NCI-H2081 treated with DMSO at 0.1 percent for 48 hours (cell line): ENCODE measurements at places on chromosomes 5 and 9.

DNA sequence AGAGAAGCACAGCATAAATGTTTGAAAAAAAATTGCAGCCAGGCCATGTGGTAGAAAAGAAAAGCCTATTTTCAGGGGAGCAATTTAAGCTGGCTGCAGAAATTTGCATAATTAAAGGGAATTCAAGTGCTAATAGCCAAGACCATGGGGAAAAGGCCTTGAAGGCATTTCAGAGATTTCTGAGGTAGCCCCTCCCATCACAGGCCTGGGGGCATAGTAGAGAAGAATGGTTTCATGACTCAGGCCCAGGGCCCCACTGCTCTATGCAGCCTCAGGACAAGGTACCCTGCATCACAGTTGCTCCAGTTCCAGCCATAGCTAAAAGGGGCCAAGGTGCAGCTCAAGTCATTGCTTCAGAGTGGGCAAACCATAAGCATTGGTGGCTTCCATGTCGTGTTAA, 1416.0 kb downstream of the EFNA5 start:
- no peak for DNase-seq

GRCh38 chr9:132063281-132063680, 16.4 kb downstream of the MED27 start:
- DNase-seq = no peak

DNA sequence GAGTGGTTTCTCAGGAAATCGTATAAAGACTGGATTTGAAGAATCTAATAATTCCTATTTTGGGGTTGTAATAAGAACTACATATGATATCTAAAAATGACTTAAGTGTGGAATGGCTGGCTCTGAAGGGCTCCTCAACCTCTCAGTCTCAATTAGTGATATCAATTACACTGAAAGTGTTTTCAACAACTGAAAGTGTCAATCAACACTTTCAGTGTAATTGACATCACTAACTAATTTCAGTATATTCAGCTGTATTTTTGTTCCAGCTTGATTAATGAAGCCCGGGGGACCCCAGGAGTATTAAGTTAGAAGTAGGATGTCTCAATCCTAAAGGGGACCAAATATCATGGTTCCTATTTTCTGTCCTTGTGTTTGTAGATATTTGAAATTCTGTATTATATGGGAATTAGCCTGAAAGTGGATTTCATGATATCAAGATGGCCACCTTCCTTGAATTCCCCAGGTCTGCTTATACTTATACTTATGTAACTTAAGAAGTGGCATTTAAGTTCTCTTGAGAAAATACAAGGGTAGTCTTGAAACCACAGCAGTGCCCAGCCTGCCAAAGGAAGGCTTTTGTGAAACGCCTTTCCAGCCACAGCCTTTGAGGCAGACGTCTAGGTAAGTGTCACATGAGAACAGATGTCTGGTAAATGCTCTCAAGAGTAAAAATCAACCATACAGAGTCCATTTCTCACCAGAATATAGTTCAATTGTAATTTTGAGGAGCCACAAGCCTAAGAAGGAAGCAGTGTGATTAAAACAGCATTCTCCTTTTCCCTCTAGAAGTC, 4.6 kb downstream of the BASP1 start:
- DNase-seq = no peak

- DNase-seq = no peak
Measured at GRCh38 chr5:26023361-26023760, 1015.0 kb downstream of the CDH9 start.

GRCh38 chr5:20601678-20602100, 613.7 kb upstream of the CDH18 start:
- DNase-seq = no peak

DNA sequence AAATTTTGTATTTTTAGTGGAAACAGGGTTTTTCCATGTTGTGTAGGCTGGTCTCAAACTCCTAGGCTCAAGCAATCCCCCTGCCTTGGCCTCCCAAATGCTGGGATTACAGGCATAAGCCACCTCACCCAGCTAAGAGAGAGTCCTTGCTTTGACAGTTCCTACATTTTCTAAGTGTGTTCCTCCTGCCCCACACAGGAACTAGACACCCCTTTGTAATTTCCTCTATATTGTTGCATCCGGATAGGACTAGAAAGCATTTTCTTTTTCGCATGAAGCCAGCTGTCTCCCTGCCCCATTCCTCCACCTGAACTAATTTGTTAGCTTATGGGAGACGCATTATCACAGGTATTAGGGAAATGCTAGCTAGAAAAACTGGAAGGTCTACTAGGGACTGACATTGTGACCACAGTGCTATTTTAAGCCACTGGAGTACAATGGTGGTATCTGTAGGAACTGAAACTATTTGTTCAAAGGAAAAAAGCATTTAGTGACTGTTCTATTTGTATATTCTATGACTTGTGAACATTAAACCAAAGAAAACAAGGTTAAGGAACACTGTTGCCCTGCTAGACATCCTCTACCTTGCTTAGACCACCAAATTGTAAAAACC, 214.1 kb downstream of the SMARCA2 start:
- DNase-seq = no peak

- no peak for DNase-seq
Measured at GRCh38 chr5:95285409-95285755, 488 bp upstream of the MCTP1 start.

DNA sequence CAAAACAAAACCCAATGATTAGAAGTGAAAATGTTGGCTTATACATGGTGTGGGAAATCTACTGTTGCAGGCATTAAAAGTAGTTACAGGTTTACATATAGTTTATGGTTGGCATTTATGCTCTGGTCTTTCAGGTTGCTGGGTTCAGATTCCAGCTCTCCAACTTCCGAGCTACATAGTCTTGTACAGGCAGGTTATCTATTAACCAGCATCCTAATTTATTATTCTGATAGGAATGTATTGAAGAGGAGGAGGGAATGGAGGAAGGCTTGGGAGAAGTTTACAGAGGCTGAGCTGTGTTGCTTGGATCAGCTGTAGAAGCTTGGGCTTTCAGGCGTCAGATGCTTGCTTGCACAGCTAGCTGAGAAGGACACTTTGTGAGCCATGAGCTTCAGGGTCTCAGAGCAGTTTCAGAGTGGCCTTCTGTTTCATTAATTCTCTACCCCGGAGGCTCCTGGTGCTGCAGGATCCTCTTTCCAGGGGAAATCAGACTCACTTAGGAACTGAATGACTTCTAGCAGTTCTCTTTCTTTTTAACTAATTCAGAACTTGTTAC, 11.7 kb upstream of the ERBIN start:
- DNase-seq = no peak

DNA sequence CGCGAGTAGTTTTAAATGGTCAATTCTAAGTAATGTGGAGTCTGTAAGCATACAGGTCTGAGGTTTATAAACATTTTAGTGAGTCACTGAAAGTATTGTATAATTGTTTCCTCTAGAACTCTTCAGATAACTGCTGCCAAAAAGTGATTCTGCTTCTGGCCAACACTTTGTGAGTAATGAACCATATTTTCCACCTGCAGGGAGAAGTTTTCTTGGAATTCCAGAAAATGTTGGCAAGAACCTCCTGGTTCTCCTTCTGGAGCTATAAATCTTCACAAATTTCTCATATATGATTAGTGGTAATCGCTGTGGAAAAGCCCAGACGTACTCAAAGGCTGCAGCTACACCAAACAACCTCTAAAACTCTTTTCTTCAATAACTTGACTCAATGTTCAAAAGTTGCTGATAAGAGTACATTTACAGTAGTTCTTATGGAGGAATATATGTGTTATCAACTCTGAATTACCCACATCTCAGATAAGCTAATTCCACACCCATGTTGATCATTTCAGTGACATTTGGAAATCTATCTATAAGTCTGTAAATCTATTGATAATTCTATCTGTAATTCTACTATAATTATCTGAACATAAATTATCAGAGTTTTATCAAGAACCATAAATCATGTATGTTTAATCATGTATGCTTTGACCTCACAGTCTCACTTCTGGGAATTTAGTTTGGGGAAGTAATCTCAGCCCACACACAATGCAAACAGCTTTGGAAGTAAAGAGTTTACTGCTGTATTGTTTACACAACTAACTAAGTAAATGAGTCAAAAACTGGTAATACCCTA, 74.1 kb downstream of the FNBP1 start:
- no peak for DNase-seq

DNA sequence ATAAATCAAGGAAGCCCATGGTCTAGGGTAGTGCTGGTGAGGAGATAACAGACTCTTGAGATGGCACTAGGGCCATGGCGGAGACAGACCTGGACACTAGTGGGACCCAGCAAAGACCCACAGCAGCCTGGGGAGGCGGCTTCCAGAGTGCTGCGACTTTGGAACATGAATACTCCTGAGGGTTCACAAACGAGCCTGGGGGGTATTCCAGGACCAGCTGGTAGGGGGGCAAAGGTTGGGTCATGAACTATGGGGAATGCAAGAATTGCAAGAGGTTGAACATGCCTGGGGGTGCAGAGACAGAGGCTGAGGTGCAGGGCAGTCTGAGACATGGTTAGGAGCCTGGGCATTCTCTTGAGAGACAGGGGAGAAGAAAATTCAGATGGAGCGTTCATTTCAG, 43.8 kb upstream of the SPTLC1 start:
- no peak for DNase-seq

DNA sequence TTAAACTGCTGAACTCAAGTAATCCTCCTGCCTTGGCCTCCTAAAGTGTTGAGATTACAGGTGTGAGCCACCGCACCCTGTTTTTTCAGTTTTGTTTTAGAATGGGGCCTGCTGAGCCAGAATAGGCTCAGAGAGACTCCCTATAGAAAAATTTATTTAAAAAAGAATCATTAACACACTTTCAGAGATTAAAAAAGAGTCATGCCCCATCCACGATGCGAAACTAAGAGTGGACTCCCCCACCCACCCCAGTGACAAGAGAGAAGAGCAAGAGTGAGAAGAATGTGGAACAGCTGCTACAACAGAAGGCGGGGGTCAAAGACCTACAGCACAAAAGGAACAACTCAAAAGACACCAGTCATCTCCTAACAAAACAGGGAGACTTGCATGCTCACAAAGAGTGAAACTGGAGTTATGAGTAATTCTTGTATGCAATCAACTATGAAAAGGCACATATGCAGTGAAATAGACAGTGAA, 47.2 kb downstream of the GLDC start:
- no peak for DNase-seq

GRCh38 chr9:19788614-19789271, at the start of gene SLC24A2:
SLC24A2 (minus strand) TSS chr9:19789037.
- DNase-seq = no peak

- no peak for DNase-seq
Measured at GRCh38 chr9:32423371-32423770, 38.9 kb downstream of the ACO1 start.

- DNase-seq = no peak
Measured at GRCh38 chr9:132575005-132575609, 7.3 kb upstream of the BARHL1 start.

DNA sequence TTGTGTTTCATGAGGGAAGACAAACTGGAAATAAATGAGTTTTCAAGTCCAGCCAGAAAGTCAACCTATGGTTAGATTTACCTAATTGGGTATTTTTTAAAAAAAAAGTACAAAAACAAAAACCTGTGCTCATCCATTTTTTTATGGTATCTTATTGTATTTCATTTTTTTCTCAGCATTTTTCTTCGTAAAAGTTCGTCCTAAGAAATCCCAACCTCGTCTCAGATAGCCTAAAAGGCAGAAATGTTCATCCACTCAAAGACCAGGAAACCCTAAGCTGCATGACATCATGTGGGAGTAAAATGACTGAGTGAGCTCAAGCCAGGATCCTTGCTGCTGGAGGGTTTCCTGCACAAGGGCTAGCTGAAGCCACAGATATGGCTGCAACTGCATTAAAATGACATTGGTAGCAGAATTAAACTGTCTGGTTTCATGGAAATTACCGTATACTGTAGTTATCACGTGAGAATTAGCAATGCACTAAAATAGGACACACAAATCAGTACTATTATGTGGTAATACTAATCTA, 70.4 kb downstream of the NFIB start:
- DNase-seq = no peak

GRCh38 chr5:170651604-170652277, 131.8 kb upstream of the GABRP start:
- no peak for DNase-seq

GRCh38 chr9:136678624-136679023, 8.6 kb downstream of the AGPAT2 start:
- DNase-seq = no peak

DNA sequence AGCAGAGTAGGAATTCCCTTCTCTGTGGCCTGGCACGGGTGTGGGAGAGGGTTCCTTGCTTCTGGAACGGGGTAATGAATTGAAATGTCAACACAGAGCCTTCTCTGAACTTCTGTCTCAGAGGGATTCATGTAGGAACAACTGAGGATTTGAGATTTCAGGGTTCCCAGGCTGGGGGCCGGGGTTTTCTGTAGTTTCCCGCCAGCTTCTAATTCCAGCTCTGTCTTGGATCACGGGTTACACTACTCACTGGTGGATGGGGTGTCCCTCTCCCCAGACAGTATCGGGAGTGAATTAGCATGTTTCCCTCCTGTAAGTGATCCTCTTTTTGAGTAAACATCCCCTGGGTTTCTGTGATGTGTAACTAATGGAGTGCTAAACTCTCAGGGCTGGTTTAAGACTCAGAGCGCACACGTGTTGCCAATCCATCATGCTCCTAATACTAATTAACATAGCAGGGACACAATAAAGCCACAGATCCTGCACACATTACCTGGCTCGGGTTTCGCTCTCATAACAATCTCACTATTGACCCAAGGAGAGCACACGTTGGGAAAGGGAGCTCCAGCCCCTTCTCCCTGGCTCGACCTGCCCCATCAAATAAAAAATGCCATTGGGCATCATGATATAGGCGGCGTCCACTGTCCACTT, 18.1 kb upstream of the DMRT2 start:
- no peak for DNase-seq

DNA sequence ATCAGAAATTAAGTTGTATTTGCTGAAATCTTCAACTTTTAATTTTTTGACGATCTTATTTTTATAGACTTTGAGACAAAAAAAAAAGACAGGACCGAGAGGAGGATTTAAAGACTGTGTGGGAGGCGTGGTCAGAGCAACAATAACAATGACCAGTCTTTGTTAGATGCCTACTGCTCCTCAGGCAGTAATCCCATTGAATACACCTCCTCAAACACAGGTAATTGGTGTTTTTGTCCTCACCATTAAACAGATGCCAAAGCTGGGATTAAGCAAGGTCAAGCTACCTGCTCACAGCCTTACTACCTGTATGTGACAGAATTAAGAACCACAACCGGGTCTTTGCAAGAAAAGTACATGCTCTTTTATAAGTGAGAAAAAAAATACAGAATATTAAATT, 233.3 kb upstream of the GRAMD2B start:
- DNase-seq = no peak

GRCh38 chr9:133276923-133277322, 1.9 kb upstream of the ABO start:
- no peak for DNase-seq

DNA sequence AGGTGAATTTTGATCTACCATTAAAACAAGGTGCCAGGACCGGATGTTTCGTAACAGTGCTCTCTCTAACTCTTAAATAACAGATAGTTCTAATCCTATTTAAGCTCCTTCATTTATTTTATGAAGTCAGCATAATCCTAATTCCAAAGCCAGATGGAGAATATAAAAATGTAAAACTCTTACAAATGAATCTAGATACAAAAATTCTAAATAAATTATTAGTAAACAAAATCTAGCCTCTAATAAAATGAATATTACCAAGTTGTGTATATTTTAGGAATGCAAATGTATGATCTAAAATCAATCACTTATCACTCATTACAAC, 32.4 kb upstream of the IL33 start:
- no peak for DNase-seq

GRCh38 chr5:107444300-107444699, 226.4 kb downstream of the EFNA5 start:
- no peak for DNase-seq

GRCh38 chr9:36399980-36400331, at the start of gene RNF38:
RNF38 (minus strand) TSS chr9:36400269; CDS start chr9:36400108, 161 bp downstream.
- no peak for DNase-seq
